Transverse colon (tissue), 4 donors: ENCODE measurements at places on chromosomes 5 and 9. TPM values are rescaled to one million over a fixed set of nuclear protein-coding genes. Genes with fewer than 3 reads are reported as not detected.

DNA sequence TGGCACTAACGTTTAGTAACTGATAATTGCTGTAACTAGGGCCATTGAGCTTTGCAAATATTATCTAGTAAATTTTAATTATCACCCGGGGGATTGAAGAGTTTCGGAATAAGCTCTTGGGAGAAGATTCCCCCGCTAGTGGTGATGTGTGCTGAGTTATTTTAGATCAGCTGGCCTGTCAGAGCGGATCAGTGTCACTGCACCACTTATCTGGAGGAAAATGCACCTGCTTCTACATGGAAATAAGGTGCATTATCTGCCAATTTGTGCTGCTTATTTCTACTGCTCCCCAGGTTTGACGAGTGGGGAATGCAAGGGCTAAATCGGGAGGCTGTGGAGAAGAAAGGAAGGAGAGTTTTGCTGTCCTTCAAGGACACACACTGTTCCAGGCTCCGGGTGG, 518.6 kb downstream of the TLE4 start:
- no peak for DNase-seq

DNA sequence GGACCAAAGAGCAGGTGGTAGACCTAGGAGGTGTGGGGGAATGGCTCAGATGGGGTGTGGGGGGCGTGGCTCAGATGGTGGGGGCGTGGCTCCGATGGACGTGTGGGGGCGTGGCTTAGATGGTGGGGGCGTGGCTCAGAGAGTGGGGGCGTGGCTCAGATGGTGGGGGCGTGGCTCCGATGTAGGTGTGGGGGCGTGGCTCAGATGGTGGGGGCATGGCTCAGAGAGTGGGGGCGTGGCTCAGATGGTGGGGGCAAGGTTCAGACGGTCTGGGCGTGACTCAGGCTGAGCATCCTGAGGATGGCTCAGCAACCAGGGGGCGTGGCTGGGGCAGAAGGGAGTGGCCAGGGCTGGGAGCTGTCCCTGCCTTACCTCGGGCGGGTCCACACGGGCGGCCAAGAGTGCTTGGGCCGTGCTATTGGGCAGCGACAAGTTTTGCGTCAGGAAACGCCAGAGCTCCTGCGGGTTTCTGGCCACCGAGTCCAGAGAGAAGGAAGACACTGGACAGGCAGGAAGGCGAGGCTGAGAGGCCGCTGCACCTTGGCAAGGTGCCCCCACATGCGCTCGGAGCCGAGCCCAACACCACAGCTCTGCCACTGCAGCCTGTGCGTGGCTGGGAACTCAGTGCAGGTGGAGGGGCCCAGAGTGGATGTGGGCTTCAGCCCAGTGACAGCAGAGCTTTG, 5.9 kb downstream of the ABCA2 start:
- DNase-seq = peak; percentile 97

GRCh38 chr9:27766073-27766835, 193.0 kb upstream of the C9orf72 start:
- no peak for DNase-seq

- no peak for DNase-seq
Measured at GRCh38 chr5:6711409-6712141, 1.7 kb upstream of the TENT4A start.

- DNase-seq = no peak
Measured at GRCh38 chr5:119383008-119383407, 27.2 kb downstream of the TNFAIP8 start.

DNA sequence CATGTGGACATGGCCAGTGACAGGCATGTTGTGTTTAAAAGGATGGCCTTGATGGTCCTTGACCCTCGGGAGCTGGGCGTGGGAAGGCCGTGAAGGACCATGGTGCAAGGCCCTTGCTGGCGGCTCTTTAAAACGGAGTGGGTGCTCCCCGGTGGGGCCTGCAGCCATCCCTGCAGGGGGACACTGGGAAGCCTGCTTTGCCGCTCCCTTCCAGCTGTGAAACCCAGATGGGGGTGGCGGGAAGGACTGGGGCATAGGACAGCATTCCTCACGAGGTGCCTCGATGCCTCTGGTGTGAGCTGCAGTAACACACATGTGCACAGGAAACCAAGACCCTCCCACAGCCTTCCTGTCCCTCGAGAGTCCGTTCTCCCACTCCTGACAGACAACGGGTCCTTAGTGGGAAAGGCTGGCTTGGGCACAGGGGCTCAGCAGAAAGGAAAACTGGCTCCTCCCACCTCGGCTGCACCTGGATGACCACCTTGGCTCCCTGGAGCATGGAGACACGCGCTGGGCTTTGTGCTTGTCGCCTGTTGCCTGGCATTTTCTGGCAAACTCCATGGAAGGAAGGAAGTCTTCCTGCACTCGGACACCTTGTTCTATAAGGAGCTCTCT, 30.3 kb upstream of the IRX4 start:
- no peak for DNase-seq

- peak; percentile 31 for DNase-seq
Measured at GRCh38 chr5:96256795-96257470, 176.1 kb downstream of the PCSK1 start.

DNA sequence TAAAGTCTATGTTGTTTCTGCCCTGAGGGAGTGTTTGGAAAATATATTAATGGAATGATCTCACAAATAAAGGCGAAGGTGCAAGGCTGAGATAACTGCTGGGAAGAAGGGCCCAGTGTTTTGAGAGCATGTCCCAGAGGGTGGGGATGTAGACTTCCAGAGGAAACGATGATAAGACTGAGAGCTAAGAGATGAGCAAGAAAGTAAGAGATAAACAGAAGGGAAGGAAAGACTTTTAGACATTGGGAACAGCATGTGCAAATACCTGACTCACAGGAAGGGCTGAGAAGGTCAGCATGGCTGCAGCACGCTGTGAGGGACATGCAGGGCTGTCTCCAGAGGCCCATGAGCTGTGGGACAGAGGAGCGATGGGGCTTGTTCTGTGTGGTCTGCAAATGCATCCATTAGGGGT, 19.9 kb upstream of the ADRB2 start:
- DNase-seq = no peak

DNA sequence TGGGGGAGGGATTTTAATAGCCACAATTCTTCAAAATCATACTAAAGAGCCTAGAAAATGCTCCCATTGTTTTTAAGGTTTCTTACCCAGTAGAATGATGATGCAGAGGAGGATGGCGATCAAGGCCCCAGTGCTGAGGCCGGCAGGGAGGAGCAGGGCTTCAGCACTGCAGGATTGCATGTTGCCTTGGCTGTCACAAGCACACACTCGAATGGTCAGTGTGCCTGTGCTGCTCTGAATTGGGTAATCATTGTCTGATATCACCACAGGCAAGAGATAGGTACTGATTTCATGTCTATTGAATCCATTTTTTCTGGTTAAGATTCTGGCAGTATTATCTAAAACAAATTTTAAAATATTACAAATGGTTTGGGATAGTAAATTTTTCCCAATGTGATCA, 153.3 kb downstream of the CDH10 start:
- DNase-seq = no peak

DNA sequence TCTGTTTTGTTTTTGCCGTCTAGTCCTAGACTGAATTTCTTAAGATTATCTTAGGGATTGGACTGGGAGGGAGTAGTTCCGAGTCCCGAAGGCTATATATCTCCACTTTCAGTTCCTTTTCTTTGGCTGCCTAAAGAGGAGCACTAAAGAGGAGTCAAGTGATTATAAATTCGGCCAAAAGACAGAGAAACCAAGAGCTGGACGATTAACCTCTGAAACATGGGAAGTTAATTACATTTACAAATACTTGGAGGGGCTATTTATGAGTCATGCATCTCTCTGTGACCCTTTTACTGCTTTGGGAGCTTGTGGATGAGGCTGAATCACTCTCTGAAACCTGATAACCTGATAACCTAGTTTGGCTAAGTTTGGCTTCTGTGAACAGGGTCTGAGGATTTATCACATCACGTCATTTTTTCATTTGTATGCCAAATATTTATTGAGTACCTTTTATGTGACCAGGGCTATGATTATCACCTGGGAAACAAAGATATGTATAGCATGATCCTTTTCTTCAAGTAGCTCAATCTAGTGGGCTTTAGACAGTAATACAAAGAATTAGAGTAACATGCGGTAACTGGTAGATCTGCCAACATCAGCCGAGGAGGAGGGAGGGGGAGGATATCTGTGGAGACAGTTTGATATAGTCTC, 180.9 kb downstream of the CD180 start:
- DNase-seq = no peak

DNA sequence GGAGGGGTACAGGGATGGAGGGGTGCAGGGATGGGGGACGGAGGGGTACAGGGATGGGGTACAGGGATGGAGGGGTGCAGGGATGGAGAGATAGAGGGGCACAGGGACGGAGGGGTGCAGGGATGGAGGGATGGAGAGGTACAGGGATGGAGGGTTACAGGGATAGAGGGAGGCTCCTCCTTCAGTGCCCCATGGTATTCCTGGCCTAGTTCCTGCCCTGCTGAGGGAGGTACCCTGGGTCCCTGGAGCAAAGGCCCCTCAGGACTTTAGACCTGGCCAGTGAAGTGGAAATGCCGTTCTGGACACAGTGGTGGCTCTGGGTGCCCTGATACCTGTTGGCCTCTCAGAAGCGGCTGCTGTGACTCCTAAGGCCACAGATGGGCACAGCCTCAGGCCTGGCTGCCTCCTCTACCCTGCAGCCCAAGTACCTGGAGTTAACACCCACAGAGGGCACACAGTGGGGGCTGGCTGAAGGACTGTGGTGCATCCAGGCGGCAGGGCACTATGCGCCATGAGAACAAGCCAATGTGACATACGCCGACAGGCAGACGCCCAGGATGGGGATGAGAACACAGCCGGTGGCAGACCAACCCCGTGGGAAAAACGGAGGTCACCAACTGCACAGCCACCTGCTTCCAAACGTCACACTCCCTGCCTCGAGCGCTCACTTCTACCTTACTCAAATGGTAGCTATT, 8.4 kb downstream of the PTGES2 start:
- DNase-seq = peak; percentile 7

DNA sequence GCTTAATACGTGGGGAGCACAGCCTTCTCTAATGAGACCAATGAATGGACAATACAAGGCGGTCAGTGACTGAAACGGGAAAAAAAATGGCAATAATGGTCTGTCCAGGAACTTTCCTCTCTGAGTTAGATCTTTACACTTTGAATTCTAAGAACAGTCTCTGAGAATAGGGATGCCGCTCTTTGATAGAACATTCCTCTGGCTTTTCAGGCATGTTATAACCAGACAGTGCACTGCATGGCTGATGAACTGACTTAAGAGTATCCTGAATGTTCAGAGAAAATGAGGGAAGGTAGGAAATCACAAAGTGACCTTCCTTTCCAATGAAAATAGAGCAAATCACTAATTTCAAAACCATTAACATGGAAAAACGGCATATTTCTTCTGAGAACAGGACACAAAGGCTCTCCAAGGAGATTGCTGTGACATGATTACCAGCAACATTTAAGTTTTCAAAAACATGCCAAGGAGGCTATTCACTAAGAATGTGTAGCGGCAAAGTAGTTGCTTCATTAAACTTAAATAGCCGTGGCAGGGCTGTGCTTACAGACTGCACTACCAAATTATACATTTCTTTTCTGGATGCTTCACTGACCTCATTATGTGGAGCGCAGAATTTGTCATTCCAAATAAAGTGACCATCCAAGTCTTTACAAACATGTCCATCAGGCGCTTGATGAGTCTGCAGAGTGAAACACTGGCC, 105.9 kb downstream of the MARCHF3 start:
- no peak for DNase-seq

STPG3 gene
- not detected for total RNA-seq

NACC2 gene
- total RNA-seq = 64.3 TPM

DEPDC1B gene
- not detected for total RNA-seq

NR5A1 gene
- total RNA-seq = not detected

PDLIM7 gene
- 89.8 TPM for total RNA-seq

SLC6A19 gene
- total RNA-seq = not detected
